ENCODE measurements at places on chromosomes 2 and 18.

- no peak for DNase-seq
These were observed 488.9 kb downstream of the DLGAP1 start for GRCh38 chr18:3966246-3966641.

- DNase-seq = no peak
These were observed 36.6 kb upstream of the PPP1R1C start for GRCh38 chr2:181949047-181949446.

DNA sequence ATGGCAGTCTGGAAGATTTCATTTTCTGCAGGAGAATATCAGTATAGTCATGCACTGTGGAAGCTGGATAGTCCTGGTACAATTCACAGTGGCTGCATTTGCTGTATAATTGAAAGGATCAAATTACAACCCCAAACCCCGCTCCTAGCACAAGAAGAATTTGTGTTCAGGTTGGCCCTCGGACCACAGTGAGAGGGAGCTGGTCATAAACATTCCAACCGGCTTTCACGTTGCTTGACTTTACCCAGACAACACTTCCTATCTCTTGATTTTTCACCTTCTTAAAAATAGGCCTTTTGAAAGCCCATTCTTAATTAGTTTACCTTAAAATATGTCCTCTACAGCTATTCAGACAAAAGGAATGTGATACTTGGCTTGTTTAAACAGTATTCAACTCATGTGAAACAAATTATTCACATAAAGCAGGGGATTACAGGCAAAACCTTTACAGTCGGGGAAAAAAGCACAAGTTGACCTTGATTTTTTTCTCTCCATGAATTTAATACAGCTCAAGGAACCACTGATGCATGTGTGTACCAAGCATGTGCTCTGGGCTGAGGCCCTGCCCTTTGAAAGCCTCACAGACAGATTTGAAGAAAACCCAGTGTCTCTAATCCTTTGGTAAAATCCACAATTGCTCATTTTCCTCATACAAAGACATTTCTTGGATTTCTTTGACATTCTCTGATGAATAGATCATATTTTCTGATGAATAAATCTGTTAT, 143.0 kb upstream of the SOX11 start:
- no peak for DNase-seq

GRCh38 chr2:156784020-156784701, 348.0 kb downstream of the GPD2 start:
- DNase-seq = no peak

DNA sequence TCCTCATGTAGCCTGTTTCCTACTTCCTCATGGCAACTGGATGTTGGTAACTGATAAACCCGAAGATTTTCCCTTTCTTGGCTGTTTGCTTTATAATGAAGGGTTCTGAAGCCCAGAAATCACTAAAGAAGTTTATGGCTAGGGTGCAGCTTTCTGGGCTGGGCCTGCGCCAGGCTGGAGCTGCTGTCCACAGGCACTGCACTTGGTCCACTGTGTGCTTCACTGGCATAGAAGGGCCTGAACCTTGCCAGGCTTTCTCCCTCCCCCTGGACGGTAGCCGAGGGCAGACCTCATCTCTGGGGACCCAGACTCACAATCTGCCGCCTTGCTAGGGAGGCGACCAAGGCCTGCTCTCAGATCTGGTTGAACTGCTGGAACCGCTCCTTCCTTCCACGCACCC, 133.3 kb upstream of the SPRED2 start:
- DNase-seq = no peak

- DNase-seq = no peak
These were observed 51.5 kb upstream of the NFATC1 start for GRCh38 chr18:79344208-79344581.

DNA sequence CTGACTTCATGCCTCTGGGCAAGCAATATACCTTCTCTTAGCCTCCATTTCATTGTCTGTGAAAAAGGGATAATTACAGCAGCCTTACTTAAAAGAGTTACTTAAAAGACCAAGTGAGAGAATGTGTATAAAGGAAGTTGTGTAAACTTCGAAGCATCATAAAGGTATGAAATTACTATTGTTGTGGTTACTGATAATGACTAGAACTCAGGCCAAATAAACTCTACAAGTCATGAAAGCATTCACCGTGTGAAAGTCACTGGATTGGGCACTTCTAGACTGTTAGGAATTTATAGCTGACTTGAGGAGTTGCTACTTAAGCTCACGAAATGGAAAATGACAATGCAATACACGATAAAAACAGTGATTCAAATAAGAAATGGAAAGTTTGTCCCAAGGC, 67.4 kb upstream of the HAAO start:
- no peak for DNase-seq

- DNase-seq = no peak
These were observed 179.2 kb downstream of the TTC32 start for GRCh38 chr2:19722531-19722971.

DNA sequence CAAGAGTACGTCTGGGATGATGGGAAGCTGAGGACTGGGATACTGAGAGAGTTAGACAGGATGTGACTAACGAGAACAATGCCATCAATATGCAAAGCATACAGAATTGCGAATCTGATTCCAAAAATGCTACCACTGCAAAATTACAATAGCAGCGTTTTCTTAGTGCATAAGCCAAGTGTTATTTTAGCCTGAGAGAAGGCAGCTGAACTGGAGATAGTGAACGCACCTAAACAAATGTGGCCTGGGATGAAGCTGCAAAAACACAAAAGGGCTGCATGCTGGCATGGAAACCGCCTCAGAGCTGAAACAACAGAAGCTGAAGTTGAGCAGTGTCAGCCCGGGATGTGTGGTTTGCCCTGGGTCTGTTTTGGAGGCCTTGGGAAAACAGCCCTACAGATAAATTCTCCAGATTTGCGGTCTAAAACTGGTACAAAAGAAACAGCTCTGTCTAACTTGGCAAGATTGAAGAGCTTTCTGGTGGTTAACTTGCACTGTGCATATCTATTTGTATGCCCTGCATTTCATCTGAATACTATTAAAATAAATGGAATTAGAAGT, 45.5 kb downstream of the LYPD6 start:
- no peak for DNase-seq
